Urothelium cell line (cell line): ENCODE measurements at places on chromosomes 11 and 22.

DNA sequence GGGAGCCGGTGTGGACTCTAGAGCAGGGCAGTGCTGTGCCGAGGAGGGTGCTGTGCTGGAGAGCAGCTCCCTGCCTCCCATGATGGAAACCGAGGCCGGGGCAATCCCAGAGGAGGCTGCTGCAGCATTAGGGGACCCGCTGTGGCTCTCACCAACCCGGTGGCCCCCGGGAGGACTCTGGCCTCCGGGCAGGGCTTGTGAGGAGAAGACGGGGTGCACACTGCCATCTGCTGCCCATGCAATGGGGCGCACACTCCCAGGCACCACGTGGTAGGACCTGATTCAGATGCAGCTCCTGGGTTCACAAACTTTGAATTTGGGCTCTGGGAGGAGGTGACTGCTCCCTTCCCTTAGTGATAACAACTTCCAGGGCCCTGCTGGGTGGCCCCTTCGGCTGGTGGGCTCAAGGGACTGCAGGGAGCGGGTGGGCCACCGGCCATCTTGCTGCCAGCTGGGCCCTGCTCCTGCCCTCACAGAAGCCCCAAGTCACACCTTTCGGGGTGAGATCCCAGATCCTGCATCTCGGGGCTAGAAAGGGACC is 93.8 kb upstream of the FGF3 start:
- DNase-seq: peak; percentile 35

- no peak for DNase-seq
Observed at GRCh38 chr11:132620423-132620822, 911.9 kb downstream of the OPCML start.

DNA sequence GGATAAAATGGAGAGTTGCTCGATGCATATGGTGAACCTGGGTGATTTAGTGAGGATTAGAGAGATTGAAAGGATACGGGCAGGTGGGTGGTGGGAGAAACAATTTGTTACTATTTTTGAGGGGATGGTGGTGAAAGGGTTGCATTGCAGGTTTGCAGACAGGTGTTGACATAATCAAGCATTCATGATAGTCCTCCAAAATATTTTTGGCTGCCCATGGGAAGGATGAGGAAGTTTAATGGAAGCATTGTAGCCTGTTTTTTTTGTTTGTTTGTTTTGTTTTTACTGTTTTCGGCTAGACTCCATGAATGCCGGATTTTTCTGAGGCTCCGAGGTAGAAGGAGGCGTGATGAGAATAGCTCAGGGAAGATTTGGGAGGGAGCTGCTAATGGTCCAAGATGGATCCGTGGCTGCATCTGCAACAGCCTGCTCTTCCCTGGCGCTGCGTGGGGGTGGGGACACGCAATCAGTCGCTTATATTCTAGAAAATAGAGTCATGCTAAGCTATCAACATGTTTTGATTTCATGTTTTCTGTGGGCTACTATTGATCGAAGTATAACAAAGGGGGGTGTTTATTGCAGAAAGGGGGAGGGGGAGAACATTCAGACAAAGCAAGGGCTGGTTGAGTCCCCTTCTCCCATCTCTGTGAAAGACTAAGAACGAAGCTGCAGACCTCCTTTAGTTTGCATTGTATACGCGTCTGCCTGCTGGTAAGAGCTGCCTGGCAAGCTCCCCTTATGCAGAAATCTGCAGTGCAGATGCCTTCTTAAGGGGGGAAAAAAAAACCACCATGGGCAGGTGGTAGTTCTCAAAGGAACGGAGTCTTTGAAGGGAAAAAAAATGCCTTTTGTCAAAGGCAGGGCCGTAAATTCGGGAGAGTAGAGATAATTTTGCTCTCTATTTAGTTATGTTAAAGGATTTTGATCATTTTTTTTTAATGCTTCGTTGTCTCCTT is 1.0 kb downstream of the RTN3 start:
- peak; percentile 16 for DNase-seq

- no peak for DNase-seq
Observed at GRCh38 chr22:45969414-45969799, 7.6 kb downstream of the WNT7B start.

- DNase-seq: no peak
Observed at GRCh38 chr22:50136581-50137015, 33.9 kb upstream of the PANX2 start.

DNA sequence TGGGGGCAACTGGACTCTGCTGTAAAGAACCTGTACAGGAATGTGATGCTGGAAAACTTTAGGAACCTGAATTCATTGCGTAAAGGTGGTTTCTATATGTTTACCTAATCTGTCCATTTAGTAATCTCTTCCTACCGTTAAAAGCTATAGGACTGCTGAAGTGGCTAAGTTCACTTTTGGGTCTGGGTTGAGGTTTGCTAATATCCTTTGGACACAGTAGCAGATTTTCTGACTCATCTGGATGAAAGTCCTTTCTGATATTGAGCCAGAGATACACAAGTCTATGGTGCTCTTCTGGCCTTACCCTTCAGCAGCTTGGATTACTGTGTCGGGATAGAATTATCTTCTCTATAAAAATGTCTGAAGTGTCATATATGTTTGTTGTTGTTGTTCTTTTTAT is 16.9 kb downstream of the ZNF215 start:
- DNase-seq: no peak

DNA sequence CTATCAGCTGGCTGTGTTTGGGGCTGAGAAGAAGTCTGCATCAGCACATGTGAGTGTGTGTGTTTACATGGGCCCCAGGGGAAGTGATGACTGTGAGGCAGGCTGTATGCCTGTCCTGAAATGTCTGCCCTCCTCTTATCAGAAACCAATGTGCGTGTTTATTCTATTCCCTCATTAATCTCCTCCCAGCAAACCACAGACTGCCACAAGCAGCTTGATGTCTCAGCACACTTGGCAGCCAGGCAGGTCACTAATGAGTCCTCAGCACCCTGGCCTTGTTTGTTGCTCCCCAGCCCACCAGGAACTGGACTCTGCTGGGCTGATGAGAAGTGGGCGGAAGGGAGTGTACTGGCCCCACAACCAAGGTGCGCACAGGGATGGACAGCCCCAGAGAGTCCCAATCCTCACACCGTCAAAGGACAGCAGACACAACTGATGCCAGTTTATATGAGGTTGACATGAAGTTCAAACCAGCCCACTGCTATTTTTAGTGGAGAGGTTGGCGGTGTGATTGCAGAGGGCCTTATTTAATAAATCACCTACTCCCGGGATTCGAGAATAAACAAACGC is 225.8 kb downstream of the ETS1 start:
- DNase-seq: peak; percentile 2

- DNase-seq: no peak
Observed at GRCh38 chr22:28115426-28115825, 196.4 kb upstream of the PITPNB start.

- no peak for DNase-seq
Observed at GRCh38 chr11:62000539-62001446, 33.4 kb upstream of the FTH1 start.

DNA sequence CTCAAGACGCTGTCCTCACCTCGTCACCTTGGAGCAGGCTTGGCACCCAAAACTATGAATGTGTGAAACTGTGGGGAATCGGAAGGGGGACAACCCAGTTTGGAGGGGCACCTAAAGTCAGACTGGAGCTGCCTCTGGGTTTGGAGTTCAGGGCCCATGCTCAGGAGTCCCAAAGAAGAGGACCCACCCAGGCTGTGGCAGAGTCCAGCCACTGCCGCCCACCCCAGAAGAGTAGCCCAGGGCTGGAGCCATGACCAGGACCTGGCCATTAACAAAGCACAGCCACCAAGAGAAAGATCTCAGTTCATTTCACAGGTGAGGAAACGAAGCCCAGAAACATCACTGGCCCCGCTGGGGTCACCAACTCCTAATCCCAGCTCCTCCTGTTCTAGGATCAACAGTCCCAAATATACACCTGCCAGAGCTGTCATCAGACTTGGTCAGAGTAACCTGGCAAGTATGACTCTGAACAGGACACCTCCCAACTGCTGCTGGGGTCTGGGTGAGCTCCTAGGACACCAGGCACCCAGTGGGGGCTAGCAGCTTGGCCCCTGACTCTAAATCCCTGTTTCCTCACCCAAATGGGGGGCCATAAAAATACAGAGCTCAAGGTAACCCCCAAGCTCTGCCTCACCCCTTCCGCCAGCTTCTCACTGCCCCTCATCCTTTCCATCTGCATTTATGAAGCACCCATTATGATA is 2.7 kb downstream of the RAB3IL1 start:
- DNase-seq: no peak

- no peak for DNase-seq
Observed at GRCh38 chr22:30274437-30274812, 7.8 kb upstream of the OSM start.

- DNase-seq: no peak
Observed at GRCh38 chr11:104043678-104044239, 7.3 kb downstream of the DDI1 start.

- no peak for DNase-seq
Observed at GRCh38 chr11:30451167-30451566, 128.3 kb downstream of the ARL14EP start.

DNA sequence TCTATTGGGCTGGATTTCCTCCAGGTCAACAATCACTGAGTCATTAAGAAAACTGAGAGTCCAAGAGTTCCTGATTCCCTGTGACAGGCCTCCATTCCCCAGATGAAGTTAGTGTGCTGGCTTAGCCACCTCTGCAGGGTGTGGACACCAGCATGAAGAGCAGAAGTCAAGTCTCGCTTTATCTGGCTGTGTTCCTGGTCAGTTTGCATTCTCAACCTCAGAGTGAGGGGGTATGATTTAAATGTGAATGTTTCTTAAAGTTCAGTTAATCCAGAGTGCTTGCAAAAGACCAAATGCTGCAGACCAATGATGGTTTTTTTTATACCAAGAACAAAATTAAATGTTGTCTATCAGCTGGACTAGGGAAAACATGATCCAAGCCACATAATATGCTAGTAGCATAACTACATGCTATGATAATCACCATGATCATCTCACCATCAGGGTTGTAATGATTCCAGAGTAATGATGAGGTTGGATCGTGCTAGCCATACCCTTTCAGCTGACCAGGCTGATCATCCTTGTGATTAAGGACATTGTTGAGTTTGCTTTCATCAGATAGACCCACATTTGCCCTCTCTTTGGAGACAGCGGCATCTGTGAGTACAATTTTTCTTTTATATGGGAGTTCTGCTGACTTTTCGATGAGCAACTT is 145.8 kb upstream of the ARHGAP20 start:
- DNase-seq: no peak

DNA sequence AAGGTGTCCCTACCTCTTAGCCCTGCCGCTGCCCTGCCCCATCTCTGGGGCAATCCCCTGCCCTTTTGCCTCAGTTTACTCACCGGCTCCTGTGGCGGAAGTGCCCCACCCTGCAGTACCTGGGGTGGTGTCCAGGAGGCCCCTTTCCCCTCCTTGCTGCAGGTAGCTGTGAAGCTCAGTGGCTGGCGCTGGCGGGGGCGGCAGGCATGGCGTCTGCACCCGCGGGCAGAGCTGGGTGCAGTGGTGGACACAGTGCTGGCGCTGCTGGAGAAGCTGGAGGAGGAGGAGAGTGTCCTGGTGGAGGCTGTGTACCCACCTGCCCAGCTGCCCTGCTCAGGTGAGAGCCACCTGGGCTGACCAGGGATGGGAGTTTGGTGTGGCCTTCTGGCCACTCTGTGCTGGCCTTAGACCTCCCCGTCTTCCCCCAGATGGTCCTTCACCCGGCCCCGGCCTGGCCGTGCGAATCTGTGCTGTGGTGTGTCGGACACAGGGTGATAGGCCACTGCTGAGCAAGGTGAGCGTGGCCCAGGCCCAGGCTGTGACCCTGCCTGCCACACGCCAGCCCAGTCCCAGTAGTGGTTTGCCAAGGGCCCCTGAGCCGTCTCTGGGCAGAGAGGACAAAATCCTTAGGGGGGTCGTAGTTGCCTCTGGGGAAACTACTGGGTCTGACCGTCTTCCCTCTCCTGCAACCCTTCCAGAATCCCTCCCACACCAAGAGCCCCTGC is 4.0 kb downstream of the CARNS1 start:
- no peak for DNase-seq

DNA sequence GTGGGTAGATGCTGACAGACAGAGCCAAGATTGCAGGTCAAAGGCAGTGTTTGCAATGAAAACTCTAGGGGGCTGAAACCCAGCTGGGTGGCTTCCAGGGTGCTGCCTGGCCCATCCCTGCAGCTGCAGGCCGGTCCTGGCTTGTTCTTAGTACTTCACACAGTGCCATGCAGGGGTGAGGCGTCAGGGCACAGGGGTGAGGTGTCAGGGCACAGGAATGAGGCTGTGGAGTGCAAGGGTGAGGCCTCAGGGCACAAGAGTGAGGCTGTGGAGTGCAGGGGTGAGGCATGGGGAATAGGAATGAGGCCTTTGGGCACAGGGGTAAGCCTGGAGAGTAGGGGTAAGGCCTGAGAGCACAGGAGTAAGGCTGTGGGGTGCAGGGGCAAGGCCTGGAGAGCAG is 337.6 kb downstream of the TBC1D22A start:
- no peak for DNase-seq
